Activated CD4-positive, alpha-beta T cell treated with anti-CD3 and anti-CD28 coated beads for 24 hours (primary cell): ENCODE measurements at places on chromosomes 3 and 15.

GRCh38 chr3:77420336-77420735 is 380.4 kb downstream of the ROBO2 start:
- DNase-seq, result no peak

DNA sequence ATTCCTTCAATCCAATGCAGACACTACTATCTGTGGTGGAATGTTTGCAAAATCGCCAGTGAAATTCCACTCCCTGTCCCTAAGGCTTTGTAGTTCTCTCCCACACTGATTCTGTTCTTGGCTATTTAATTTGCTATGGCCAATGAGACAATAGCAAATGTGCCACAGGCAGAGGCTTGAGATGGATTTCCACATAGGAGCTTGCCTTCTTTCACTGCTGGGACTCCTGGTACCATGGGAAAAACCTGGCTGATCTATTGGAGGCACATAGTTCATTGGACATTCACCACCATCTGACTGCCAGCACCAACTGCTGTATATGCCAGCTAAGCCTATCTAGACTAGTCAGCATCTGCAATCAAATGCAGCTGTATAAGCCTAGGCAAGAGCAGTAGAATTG is 103.8 kb downstream of the NR1D2 start:
- DNase-seq, result no peak

- DNase-seq, result no peak
These were observed 54.9 kb downstream of the RAP2B start for GRCh38 chr3:153216928-153217327.

GRCh38 chr15:69499521-69500211 is 47.0 kb downstream of the RPLP1 start:
- DNase-seq, result no peak

- peak; percentile 39 for DNase-seq
These were observed at the start of gene RFTN1 for GRCh38 chr3:16513141-16514020. RFTN1 (minus strand) TSS chr3:16513699; CDS start chr3:16493869, 19,830 bp downstream.

GRCh38 chr15:67458331-67459029 is 62.5 kb upstream of the C15orf61 start:
- DNase-seq, result no peak

GRCh38 chr15:90270502-90271150 is 5.2 kb downstream of the NGRN start:
- no peak for DNase-seq

- DNase-seq, result peak; percentile 14
These were observed 1.2 kb downstream of the ERC2 start for GRCh38 chr3:56467108-56467507.

- no peak for DNase-seq
These were observed 58.6 kb upstream of the SLC6A1 start for GRCh38 chr3:10933805-10934481.

DNA sequence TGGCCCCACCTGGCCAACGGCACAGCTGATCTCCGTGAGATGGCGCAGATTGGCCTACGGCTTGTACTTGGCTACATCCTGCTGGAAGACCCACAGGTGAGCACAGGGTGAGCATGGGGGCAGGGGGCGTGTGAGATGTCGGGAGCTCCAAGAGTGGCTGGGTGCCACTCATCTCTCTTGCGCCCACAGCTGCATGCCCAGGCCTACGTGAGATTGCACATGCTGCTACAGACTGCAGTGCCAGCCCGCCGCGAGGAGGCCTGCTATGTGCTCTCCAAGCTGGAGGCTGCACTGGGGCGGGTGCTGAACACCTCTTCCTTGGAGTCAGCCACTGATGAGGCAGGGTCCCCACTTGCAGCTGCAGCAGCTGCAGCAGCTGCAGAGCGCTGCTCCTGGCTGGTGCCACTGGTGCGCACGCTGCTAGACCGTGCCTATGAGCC is 22.3 kb downstream of the NBEAL2 start:
- no peak for DNase-seq

DNA sequence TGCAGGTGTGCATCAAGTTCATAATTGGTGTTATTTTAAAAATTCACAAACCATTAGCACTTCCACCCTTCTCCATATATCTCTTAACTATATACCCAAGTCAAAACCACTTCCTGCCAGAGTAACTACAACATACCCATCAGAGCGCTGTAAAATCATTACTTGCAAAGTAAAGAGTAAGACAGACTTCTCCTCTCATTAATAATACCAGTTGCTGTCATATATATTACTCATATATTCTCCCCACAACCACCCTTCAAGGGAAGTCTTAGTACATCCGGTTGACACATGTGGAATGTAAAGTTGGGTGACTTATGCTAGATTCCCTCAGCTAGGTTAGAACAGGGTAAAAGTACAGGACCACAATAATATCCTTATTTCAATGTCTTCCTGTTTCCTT is 5.6 kb downstream of the TERC start:
- no peak for DNase-seq

GRCh38 chr3:101588616-101589015 is 14.6 kb downstream of the PCNP start:
- no peak for DNase-seq

GRCh38 chr3:180117381-180118163 is 80.8 kb upstream of the PEX5L start:
- no peak for DNase-seq

DNA sequence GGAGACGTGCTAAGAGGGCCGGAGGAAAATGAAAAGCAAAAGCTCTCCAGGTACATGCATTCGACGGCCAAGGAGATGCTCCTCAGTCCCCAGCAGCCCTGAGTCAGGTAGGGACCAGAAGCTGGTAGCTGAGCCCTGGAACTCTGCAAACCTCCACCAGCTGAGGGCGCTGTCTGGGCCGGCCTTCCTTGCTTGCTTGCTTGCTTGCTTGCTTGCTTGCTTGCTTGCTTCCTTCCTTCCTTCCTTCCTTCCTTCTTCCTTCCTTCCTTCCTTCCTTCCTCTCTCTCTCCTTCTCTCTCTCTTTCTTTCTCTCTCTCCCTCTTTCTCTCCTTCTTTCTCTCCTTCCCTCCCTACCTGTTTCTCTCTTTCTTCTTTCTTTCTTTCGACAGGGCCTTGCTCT is 94.6 kb upstream of the RASGRF1 start:
- DNase-seq, result peak; percentile 28

- no peak for DNase-seq
These were observed 85.3 kb upstream of the SLC6A6 start for GRCh38 chr3:14317057-14317553.

- no peak for DNase-seq
These were observed 35.7 kb upstream of the GRAMD1C start for GRCh38 chr3:113802795-113803455.
